ENCODE measurements at places on chromosomes 7 and 10.

- DNase-seq: no peak
Observed at GRCh38 chr7:129606803-129607202, 4.7 kb upstream of the NRF1 start.

- DNase-seq: no peak
Observed at GRCh38 chr10:12510501-12510941, 161.2 kb downstream of the CAMK1D start.

DNA sequence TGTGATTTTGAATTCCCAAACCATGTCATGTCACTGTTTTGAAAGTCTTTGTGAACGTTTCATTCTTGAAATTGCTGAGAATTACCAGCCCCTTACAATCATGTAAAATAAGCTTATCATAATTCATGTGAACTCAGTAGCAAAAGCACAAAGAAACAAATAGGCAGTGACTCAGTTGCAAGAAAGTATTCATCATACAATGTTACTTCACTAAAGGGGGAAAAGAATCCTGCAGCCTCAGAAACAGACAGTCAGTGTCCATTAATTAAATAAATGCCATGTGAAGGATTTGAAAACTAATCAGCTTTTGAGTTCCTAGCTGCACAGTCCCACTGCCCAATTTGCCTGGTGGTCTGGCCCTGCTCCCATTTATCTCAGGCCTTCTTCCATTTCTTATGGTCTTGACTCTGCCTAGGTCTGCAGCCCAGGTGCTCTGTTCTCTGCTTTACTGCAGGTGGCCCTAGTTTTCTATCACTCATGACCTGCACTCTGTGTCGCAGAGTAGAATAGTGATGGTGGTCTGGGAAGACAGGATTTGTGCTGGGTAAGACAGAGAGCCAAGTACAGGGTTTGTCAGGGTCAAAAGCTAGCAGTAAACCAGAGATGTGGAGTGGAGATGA is 99.7 kb downstream of the PLCE1 start:
- no peak for DNase-seq

- DNase-seq: no peak
Observed at GRCh38 chr7:29969738-29970137, 19.9 kb downstream of the SCRN1 start.

GRCh38 chr7:65953001-65953720 is 28.9 kb downstream of the GUSB start:
- DNase-seq: no peak

- no peak for DNase-seq
Observed at GRCh38 chr10:70634011-70634410, 31.5 kb upstream of the PRF1 start.

- no peak for DNase-seq
Observed at GRCh38 chr10:88541116-88541626, 41.9 kb downstream of the RNLS start.

DNA sequence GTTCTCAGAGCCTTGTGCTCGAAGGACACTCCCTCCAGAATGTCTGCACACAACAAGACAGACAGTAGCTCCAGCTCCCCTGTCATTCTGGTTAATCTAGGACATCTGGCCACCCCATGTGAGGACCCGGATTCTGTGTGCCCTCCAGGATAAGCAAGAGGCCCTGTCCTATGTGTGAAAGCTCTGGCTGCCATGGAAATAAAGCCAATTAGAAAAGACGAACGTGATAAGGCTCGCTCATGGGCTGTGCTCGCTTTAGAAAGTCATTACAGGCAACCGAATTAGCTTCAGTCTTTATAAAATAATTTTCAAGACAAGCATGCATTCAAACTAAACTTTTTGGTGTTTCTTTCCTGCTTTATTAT is 263.4 kb downstream of the INHBA start:
- DNase-seq: no peak

- DNase-seq: no peak
Observed at GRCh38 chr10:104433669-104434068, 80.0 kb downstream of the CFAP58 start.

DNA sequence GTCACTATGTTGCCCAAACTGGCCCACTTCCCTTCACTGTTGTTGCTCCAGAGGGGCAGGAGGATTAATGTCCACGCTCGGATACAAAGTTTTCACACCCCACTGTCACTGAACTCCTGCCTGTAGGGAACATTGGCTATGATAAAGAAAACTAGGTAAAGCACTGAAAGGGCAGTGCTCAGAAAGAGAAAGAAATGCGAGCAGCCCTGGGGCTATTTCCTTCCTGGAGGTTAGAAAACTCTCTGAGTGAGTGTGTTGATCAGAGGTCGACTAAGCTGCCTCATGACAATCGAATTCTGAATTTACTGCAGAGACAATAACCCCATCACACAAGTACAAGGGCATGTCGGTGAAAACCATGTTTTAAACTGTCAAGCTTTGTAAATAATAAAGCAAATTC is 227.2 kb upstream of the PITRM1 start:
- DNase-seq: no peak

GRCh38 chr10:94355841-94356240 is 6.9 kb downstream of the NOC3L start:
- no peak for DNase-seq

DNA sequence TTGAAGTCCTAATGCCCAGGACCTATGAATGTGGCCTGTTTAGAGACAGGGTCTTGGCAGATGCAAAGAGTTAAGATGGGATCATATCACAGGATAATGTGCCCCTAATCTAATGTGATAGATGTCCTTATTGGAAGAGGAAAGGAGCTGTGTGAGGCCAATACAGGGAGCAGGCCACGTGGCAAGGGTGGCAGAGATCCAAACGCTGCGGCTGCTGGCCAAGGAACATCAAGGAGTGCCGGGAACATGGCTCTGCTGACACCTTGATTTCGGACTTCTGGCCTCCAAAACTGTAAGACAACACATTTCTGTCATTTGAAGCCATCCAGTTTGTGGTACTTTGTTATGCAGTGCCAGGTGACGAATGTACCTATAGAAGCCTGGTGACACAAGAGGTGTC is 37.7 kb upstream of the EZH2 start:
- DNase-seq: no peak

- no peak for DNase-seq
Observed at GRCh38 chr7:120165227-120165626, 107.7 kb upstream of the KCND2 start.

GRCh38 chr10:78891741-78892140 is 177.0 kb upstream of the ZMIZ1 start:
- DNase-seq: no peak

- no peak for DNase-seq
Observed at GRCh38 chr10:43700306-43700705, 51.6 kb upstream of the ZNF32 start.

- no peak for DNase-seq
Observed at GRCh38 chr7:53062796-53063195, 27.4 kb downstream of the POM121L12 start.

- DNase-seq: no peak
Observed at GRCh38 chr10:29535778-29536453, 98.9 kb downstream of the SVIL start.

- DNase-seq: no peak
Observed at GRCh38 chr10:59216178-59216869, 39.9 kb downstream of the PHYHIPL start.

GRCh38 chr7:47027695-47028240 is 554.1 kb downstream of the TNS3 start:
- DNase-seq: no peak

DNA sequence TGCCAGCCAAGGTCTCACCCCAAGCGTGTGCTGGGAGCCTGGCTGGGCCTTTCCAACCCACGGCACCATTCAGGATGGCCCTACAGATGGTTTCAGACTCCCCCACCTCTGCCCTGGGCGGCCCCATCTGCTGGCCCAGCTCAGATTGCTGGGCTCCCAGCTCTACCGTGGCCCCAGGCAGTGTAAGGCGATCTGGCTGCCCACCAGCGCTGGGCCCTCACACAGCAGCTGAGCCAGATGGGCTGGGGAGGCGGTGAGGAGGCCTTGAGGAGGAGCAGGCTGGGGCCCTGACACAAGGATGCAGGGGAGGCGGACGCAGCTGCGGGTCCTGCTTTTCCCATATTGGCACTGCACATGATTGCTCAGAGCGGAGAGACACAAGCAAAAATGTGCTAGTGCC is 162.8 kb downstream of the NRF1 start:
- no peak for DNase-seq

DNA sequence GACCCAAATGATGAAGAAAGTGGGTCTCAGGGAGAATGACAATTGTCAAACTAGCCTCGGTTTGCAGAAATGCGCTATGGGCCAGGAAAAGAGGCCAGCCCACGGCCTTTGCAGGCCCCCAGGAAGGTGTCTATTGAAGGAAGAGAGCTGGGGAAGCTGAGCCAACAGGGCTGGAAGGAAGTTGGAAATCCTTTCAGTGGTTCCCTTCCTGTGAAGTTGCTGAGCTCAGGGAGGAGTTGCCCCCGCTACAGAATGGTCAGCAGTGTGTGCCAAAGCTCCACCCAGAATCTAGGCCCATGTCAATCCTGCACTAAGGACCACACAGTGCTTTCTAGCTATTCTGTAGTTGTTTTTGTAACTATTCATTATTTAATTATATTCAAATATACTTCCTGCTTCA is 91.6 kb upstream of the ANLN start:
- no peak for DNase-seq

- DNase-seq: no peak
Observed at GRCh38 chr10:93566435-93567276, at the start of gene FFAR4. Gene FFAR4, plus strand, starts transcription at chr10:93566665. Its CDS starts 56 bp downstream, at chr10:93566721.

DNA sequence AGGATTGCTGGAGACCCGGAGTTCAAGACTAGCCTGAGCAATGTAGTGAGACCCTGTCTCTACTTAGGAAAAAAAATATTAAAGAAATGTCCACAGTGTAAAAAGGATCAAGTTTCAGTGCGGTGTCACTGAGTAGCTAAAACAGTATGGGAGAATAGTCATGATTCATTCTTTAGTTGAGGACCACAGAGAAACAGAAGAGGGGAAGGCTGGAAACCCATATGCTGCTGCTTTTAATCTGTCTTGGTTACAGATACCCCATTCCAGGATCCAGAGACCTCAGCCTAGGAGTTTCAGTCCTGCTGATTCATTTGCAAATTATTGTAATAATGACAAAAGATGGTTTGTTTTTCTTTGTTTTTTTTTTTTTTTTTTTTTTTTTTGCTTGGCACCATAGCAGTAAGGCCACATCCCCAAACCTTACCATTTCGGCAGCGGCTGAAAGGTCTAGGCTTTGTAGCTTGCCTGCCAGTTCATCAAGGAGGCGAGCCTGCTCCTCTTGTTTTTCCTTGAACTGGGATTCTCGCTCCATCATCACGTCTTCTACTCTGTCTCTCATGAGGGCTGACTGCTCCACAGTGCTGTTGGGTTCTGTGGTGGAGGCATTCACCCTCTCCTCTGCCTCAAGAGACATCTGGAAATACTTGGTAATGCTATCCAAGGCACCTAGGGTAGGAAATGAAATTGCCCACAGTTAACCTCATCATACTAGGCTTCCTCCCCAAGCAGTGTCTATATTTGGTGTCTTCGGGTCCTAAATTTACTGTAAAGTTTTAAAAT is 44.2 kb downstream of the DLD start:
- no peak for DNase-seq

GRCh38 chr7:49397750-49398149 is 375.7 kb upstream of the VWC2 start:
- no peak for DNase-seq

DNA sequence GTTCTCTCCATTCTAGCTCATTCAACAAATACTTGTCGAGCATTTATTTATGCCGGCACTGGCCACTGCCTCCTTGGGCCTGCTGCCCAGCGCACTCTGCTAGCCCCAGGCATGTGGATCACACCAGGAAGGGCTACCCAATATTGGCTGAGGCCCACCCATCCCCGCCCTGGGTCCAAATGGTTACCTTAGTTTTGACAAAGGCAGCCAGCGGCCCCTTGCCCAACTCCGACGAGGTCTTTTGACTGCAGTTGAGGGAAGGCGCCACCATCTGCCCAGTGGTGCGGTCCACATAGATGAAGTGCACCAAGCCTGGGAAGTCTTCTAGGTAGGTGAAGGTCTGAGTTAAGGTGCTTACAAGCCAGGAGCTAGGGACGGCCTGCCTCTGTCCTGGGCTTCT is 7.2 kb upstream of the PYROXD2 start:
- DNase-seq: no peak

DNA sequence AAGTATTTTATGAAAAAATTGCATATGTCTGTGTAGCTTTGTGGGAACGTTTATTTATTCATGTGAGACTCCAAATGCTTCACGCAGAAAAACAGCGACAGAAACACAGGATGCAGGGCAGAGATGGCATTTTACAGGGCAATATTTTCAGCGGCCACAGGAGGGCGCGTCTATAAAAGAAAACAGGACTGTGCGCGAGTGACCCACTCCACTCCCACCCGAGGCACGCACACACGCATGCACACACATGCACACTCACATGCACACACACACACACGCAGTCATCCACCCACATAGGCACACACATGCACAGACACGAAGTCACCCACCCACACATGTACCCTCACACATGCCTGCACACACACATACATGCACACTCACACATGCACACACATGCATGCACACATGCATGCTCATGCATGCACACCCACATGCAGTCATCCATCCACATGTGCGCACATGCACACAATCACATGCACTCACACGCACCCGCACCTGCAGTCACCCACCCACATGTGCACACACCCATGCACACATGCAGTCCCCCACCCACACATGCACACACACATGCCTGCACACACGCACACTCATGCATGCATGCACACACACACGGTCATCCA is 96.3 kb downstream of the DNAJB6 start:
- DNase-seq: peak; percentile 54

GRCh38 chr7:143345428-143345900 is 17.0 kb downstream of the FAM131B start:
- peak; percentile 65 for DNase-seq

- peak; percentile 1 for DNase-seq
Observed at GRCh38 chr7:22821702-22822485, 755 bp downstream of the TOMM7 start.

- DNase-seq: no peak
Observed at GRCh38 chr7:66206119-66206933, 1.2 kb downstream of the TPST1 start.

DNA sequence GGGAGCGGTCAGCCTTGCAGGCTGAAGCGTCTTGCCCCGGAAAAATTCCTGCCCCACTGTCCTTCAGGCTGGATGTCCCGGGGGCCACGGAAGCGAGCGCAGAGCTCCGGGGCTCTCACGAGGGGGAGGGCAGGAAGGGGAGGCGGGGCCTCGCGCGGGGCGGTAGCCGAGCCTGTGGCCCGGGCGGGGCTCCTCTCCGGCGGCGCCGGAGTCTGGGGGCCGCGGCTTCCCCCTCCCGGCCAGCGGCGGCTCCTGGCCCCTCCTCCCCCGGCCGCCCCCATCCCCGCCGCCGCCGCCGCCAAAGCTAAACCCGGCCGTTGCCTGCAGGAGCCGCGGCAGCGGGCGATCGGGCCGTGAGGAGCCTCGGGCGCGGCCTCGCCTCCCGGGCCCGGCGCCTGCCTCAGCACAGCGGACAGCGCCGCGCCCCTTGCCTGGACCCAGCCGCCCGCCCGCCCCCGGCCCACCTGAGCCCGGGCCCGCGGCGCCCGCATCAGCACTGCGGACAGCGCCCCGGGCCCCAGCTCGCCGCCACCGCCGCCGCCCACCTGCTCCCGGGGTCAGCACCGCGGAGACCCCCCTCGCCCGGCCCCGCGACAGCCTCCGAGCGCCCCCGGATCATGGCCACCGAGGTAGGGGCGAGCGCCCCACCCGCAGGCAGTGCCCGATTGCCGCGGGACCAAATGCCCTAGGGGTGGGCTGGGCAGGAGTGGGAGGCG is at the start of gene GOLGA7B:
Gene GOLGA7B, plus strand, starts transcription at position 157 of the 716 bp plus-strand sequence. Its CDS starts 461 bp downstream, at position 618.
- peak; percentile 52 for DNase-seq

- DNase-seq: no peak
Observed at GRCh38 chr10:35463105-35463867, 127.0 kb downstream of the CCNY start.

All from CD4-positive, alpha-beta T cell treated with Interleukin-6 at 100 ng/mL for 8 hours (primary cell).